ENCODE measurements at places on chromosomes 12 and 14.

GRCh38 chr12:52207106-52207505 is 15.3 kb upstream of the KRT80 start:
- DNase-seq, result peak; percentile 2

DNA sequence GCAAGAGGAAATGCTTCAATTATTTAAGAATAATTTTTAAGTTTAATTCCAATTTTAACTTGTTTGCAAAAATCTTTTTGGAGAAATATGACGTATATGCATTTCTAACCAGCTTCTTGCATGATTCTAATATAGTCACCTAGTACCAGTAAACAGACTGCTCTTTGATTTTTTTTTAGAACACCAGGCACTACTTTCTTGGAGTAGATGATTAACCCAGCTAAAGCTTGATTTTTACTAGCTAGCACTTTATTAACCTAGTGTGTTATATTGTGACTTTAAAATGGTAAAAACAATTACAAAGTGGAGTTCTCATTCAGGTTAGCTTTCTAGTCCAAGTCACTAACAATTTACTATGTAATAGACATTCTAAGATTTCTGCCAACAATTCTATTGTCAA is 32.6 kb upstream of the FGD4 start:
- DNase-seq, result no peak

GRCh38 chr12:45260104-45260815 is 44.4 kb downstream of the ANO6 start:
- no peak for DNase-seq

DNA sequence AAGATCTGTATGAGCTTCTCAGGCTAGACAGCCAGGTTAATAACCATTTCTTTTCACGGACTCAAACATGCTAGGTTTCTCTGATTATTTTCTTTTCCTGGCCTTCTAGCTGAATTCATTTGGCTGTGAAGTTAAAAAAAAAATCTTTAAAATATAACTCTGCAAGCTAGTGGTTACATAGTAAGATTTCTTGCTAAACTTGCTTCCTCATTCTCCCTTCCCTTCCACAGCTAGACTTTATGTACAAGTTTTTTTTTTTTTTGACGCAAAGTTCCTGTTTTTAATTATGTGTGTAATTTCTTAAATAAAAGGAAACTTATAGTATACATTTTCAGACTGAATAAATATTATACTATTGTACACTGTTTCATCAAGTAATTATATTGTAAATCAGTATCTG is 145.4 kb downstream of the TMTC2 start:
- DNase-seq, result no peak

- no peak for DNase-seq
Measured at GRCh38 chr12:38157933-38158401, 158.6 kb upstream of the ALG10B start.

DNA sequence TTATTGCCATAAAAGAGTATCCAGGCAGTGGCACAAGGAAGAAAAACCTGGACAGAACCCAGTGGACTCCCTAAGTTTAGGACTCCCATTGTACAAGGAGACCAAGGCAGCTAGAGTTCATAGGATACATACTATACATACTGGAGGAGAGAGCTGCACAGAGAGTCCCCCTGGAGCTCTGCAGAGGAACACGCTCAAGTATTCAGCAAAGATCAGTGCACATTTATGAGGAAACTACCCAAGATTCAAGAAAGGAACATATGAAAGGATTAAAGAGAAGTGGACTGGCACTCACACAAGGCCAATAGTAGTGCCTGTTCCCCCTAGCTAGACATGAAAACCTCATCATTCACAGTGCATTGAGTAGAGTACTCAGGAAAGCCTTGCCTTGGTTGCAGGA is 43.0 kb upstream of the CHPT1 start:
- DNase-seq, result no peak

DNA sequence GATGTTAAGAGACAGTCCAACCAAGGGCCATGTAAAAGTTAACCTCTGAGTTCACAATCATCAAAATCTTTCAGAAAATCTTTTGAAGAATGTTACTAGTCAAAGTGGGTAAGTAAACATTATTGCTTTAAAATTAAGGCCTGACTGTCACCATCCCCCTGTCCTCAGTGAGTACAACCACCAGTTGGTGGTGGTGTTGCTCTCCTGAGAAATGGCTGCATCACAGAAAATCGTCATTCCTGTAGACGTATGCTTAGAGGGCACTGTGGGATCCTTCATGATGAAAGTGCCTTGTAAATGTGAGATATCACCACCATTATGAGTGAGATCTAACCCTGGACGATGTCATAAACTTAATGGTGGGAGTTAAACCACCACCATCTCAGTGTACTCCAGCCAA is 451.2 kb downstream of the RPS29 start:
- no peak for DNase-seq

- DNase-seq, result no peak
Measured at GRCh38 chr12:3775385-3776035, 22.6 kb upstream of the CRACR2A start.

DNA sequence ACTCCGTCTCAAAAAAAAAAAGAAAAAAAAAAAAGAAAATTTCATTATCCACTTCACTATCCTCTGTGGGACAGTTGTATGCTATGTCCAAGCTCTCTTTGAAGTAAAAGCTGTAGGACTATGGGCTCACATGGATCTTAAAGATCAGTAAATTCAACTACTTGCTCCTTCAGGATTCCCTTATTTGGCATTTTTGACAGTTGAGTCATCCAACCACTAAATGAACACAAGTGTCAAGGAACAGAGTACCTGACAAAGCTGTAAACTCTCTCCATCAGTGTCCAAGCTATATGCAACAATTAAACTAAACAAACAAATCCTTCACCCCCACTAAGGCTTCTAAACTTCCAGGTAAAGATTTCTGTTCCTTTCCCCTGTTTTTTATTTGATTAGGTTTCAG is 177.0 kb downstream of the CEP128 start:
- no peak for DNase-seq

DNA sequence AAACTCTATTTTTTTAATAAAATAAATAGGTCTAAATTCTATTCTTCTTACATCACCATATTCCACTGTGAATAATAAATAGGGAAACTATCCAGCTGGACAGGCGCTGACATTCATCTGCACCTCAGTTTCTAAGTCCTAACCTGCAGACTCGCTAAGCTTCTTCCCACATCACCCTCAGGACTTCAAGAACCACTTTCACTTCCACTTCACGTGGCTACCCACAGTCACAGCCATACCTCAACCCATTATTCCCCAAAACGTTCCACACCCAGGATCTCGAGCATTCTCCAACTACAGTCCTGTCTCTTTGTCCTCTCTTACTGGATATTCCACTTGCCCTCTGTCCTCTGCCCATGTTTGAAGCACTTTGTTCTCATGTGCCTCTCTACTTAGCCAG is 71.1 kb downstream of the C2CD5 start:
- no peak for DNase-seq

DNA sequence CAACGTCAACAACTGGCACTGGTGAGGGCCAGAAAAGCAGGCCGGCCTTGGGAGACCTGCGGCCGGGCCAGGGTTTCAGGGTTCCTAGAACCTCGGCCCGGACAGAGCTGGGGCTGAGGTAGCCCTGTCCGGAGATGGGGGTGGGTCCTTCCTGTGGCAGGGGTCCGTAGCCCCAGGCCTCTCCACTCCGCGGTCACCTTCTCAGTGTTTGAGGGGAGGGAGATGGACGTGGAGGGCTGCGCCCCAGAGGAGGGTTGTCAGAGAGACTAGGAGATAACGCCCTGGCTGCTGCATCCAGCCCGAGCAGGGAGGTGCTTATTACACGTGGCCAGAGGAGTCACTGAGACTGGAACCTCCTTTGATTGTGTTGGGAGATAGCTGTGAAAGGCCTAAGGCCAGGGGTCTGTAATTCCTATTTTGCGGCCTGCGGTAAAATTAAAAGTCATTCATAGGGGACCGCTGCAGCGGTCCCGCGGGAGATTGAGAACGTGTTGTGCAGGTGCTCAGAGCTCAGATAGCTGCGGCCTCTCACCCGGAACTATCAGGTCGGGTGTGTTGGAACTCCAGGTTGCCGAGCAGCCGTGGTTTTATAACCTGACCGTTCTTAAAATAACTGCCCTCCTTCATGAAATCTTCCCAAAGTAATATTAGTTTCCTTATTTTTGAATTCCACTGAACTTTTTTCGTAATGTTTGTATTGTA is 507 bp downstream of the AHSA1 start:
- DNase-seq, result peak; percentile 21

DNA sequence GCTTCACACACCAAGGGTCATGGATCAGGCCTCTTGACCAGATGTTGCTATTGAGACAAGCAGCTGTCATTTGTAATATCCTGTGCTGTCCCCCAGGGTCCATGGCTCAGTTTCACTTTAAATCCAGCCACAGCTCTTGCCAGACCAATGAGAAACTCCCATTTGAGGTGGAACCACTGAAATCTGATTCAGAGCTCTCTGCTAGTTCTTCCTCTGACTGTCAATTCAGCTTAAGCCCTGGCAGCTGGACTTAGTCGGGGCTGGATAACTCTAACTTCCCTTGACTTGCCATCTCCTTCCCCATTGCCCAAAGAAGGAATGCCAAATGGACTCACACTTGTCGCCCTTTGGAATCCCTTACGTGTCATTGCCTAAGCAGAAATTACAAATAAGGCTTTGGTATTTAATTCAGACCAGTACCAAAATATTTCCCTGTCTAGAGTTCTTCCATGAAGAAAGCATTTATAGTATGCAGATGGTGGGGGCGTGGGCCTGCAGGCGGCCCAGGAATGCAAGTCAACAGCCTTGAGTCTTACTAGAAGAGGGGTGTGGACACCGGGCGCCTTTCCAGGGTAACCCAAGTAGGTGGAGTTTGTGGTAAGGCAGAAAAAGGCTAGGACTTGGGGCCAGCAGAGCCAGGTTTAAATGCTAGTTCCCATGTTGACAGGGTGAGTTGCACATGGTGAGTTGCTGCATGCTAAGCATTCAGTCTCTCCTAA is 96.9 kb upstream of the TMPO start:
- no peak for DNase-seq

- no peak for DNase-seq
Measured at GRCh38 chr12:111457071-111457470, 51.3 kb downstream of the SH2B3 start.

- no peak for DNase-seq
Measured at GRCh38 chr12:119176267-119177055, 2.3 kb upstream of the HSPB8 start.

DNA sequence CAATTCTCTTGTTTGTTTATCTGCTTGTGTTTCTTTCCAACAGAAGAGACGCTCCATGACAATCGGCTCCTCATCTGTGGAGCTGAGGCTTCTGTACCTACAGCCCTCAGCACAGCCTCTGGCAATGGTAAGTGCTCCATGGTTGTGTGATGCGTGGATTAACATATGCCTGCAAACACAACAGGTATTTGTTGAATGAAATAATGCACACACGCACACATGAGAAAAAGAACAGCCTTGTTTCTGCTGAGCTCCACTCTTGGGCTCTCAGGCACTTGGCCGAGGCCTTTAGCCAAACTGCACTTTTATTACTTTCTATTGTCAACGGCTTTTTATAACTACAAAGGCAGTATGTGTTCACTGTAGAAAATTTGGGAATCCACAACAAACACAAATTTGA is 120.4 kb upstream of the TMCC3 start:
- DNase-seq, result no peak

GRCh38 chr12:95215949-95216348 is 1.3 kb downstream of the FGD6 start:
- no peak for DNase-seq

DNA sequence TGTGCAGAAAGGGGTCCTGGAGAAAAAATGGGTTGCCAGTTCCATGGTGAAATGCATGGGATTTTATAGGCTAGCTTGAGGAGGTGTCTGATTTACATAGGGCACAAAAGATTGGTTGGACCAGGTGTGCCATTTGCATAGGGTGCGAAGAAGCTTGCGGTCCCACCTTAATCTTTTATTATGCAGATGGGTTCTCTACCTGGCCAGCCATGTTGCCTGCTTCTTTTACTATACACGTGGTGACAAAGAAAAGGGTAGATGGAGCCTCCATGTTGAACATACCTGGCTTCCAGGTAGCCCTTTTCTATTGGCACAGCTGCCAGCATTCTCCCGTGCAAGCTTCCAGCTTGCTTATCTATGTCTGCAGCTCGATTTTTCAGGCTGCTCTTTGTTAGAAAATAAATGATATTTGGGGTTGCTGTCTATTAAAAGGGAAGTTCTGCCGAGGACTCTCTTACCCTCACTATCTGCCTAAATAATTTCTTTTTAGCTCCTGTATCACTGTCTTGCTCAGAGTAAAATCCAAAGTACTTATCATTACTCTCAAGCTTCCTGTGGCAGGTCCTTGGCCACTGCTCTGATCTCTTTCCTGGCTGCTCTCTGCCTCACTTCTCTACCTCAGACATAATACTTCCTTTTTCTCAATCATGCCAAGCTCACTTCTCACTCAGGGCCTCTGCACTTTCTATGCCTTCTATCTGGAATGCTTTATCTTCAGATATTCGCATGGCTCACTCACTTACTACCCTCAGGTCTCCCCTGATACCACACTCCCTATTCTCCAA is 216.0 kb upstream of the DAAM1 start:
- DNase-seq, result no peak

GRCh38 chr12:70049596-70050360 is 193.5 kb upstream of the CNOT2 start:
- DNase-seq, result peak; percentile 60

DNA sequence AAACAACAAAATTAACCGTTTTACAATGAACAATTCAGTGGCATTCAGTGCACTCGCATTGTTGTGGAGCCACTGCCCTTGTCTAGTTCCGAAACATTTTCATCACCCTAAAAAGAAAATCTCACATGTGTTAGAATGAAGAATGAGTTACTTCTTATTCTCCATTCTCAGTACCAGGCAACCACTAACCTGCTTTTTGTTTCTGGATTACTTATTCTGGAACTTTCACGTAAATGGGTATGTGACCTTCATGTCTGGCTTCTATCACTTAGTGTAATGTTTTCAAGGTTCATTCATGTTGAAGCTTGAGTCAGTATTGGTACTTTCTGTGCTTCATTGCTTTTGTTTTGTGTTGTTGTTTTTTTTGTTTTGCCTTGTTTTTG is 15.6 kb downstream of the RCOR1 start:
- DNase-seq, result no peak

DNA sequence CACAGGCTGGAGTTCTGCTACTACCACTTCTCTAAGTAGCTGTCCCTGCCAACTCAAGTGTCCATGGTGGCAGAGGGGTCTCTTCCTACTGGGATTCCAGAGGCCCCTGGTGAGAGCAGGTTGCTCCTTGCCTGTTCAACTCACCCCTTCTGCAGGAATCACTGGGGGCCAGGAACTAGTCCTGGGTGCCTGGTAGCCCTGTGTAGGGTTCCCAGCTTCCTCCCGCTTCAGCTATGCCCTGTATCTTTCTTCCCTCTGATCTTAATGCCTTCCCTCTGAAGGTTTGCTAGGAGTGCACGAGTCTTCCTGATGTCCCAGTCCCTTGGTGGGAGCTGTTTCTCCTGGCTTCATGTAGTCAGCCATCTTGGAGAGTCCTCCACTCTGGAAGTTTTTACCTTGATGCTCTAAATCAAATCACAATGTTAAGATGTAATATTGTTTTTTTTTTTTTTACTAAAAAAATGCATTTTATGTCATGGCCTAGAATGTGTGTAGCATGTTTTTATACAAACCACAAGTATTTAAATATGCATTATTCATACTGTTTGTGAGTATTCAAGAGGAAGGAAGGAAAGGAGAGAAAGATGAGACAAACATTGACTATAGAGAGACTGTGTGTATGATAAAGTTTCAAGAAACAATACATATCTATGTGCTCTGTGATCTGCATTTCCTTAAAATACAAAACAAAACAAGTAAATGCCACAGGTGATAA is 54.7 kb downstream of the FRS2 start:
- no peak for DNase-seq

Measured in CD4-positive, alpha-beta T cell treated with Interleukin-15 for 1 hour (primary cell).